ENCODE measurements at places on chromosomes 5 and 9. TPM values are rescaled to one million over a fixed set of nuclear protein-coding genes. Genes with fewer than 3 reads are reported as not detected.

Gene ZNF366
- total RNA-seq: 0.29 TPM

Gene IFNB1
- total RNA-seq: not detected

DNA sequence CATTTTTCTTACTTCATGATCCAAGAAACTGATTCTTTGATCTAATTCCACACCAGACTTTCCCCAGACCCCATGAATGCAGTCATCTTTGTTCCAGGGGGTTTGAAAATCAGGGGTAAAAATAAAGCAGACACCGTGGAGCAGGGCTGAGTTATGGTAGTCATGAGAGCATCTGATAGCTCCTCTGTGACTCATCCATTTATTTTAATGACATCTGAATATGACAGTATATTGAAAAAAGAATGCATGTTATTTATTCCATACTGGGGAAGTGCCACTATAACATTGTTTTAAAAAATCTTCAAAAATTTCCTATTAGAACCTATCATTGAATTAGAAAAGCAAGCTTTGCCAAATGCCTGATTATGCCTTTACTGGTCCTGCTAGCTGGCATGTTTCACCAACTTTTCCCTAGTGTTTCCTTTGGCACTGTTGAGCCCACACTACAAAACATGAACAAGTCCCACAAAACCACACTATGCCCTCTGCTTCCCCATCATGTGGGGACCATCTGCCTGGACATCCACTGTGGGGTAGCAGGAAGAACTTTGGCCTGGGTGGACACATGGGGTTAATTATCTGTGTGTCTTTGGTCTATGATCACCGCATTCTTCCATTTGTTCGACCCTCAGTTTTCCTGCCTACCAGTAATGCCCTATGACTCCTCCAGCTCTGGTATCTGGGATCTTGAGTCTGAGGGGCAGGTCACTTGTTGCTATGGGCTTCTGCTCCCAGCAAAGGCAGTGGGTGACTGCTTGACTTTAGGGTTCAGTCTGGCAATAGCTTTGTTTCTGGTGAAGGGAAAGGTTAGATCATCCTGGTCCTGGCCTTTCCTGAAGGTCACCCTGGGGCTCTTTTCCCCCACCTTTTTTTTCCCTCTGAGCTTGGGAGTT lies 82.7 kb upstream of the PANK3 start:
- no peak for DNase-seq

- DNase-seq: no peak
Observed at GRCh38 chr5:120088836-120089235, 375.3 kb upstream of the PRR16 start.

- DNase-seq: no peak
Observed at GRCh38 chr5:66757834-66758371, 161.7 kb downstream of the MAST4 start.

GRCh38 chr5:42876375-42876844 lies 64.7 kb upstream of the SELENOP start:
- DNase-seq: no peak
